Testis (tissue), 5 donors: ENCODE measurements at places on chromosomes 11 and 22. TPM values are rescaled to one million over a fixed set of nuclear protein-coding genes. Genes with fewer than 3 reads are reported as not detected.

- DNase-seq = no peak
- peaks cover 9% of the 10 kb centered on the region for H3K4me1 ChIP-seq
- H3K27me3 ChIP-seq = no peaks in the 10 kb centered on the region
- no peaks in the 10 kb centered on the region for H3K36me3 ChIP-seq
- no peak overlapping the region for H3K27ac ChIP-seq
- H3K4me3 ChIP-seq = no peak overlapping the region
These were observed 1.7 kb downstream of the ESRRA start for GRCh38 chr11:64306876-64307622.

DNA sequence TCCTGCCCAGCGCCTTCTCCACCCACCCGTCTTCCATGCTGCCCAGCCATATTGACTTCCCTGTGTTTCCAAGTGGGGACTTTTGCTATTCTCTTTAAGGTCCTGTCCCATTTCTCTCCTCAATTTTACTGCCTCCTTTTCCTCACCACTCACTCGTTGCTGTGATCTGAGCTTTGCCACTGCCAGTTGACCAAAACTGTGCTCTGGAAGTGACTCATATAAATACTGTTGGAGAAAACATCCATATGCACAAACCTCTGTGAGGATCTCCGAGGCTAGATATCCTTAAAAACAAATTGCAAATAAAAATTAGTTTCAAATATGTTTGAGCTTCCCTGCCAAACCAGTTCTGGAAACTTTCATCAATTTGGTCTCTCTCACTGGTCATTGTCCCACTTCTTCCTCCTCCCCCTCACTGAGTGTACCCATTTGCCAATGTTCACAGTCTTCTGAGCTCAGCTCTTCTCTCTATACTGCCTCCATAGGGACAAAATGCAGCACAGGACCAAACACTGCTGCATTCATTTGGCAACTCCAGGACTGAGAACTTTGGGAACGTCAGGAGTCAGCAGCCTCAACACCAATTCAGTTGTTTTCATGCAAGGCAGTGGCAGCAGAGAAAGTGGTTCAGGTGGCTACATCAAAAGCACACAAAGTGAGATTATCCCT lies 34.0 kb upstream of the MMP13 start:
- no peak overlapping the region for H3K4me3 ChIP-seq
- no peak for DNase-seq
- no peaks in the 10 kb centered on the region for H3K4me1 ChIP-seq
- no peaks in the 10 kb centered on the region for H3K27me3 ChIP-seq
- no peaks in the 10 kb centered on the region for H3K36me3 ChIP-seq
- H3K27ac ChIP-seq = no peak overlapping the region

DNA sequence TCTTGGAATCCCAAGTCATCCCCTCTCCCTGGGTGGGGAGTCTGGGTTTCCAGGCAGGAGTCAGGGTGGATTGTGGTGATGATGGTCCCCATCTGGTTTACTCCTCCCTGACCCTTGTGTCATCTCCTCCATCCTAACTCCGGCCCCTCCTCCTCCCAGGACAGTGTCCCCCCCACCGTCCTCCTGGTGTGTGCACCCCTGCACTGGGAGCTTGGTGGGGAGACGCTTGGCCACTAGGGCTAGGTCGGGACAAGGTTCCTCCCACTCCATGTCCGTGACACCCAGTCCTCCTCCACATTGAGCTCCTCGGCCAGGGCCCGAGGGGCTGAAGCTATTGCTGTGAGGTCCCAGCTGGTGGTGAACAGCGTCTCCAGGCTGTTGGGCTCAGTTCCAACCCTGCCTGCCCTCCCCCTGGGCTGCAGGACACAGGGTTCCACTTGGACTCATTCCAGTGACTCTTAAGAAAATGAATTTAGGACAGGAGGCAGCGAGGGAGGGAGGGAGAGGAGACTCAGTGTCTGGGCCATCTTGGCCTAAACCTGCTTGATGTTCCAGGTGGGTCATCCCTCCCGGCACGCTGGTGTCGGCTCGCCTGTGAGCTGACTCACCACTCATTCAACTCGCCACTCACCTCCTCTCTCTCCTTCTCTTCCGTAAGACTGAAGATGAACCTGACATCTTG lies 433.2 kb downstream of the TBC1D22A start:
- H3K4me1 ChIP-seq = peaks cover 9% of the 10 kb centered on the region
- DNase-seq = peak; percentile 15
- H3K27ac ChIP-seq = no peak overlapping the region
- no peaks in the 10 kb centered on the region for H3K27me3 ChIP-seq
- no peak overlapping the region for H3K4me3 ChIP-seq

DNA sequence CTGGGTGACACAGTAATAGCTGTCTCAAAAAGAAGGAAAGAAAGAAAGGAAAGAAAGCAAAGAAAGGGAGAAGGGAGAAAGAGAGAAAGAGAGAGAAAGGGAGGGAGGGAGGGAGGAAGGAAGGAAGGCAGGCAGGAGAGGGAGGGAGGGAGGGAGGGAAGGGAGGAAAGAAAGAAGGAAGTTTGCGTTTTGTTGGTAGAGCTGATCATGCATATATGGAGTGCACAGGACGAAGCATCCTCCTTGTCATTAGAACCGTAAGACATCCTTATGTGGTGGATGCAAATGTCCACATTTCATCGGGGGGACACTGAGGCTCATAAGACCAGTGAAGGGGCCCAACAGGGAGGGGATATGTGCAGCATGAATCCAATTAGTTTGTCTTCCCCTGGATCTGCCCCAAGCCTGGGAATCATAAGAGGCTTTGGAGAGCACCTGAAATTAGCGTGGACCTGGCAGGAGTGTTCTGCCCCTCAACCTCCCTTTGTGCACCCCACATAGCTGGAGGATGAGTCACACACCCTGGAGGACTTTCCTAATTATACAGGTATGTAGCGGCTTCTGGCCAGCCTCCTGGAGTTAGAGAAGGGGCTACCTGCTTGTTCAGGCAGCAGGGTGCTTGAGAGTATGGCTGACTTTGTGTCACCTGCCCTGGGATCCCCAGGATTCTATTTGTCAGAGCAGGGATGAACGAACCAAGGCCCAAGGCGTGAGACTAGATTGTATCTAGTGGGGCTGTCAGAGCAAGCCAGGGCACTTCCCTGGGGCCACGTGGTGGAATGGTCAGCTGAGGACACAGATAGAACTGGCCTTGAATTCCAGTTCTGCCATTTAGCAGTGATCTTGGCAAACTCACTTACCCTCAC lies 119.7 kb upstream of the CD82 start:
- H3K27ac ChIP-seq = no peak overlapping the region
- H3K36me3 ChIP-seq = no peaks in the 10 kb centered on the region
- H3K4me1 ChIP-seq = no peaks in the 10 kb centered on the region

Gene TMEM258
- total RNA-seq = 55.6 TPM

Gene SYT8
- total RNA-seq = 1.7 TPM
